Fibroblast of the aortic adventitia (primary cell): ENCODE measurements at places on chromosomes 5 and 9. TPM values are rescaled to one million over a fixed set of nuclear protein-coding genes. Genes with fewer than 3 reads are reported as not detected.

The PAEP gene
- total RNA-seq: not detected in 2 replicates

The IFNA21 gene
- total RNA-seq: not detected in 2 replicates

The GDF9 gene
- 0.18 TPM in 1 of 2 replicates, not detected in the other for total RNA-seq

The CNTFR gene
- total RNA-seq: 1.3 TPM in 1 of 2 replicates, not detected in the other

The CACNA1B gene
- total RNA-seq: under 0.01 and 0.16 TPM in 2 replicates

The NPR3 gene
- total RNA-seq: 2.8 and 23.7 TPM in 2 replicates

The DMXL1 gene
- total RNA-seq: 57.6 and 152 TPM in 2 replicates

The ZDHHC11B gene
- under 0.01 and 0.74 TPM in 2 replicates for total RNA-seq

The JADE2 gene
- total RNA-seq: 28.0 and 38.8 TPM in 2 replicates

The TGFBI gene
- 169 and 227 TPM in 2 replicates for total RNA-seq

The MYOZ3 gene
- total RNA-seq: 0.16 and 0.72 TPM in 2 replicates

The IL9 gene
- total RNA-seq: not detected in 2 replicates

The ARRDC3 gene
- 35.2 and 120 TPM in 2 replicates for total RNA-seq

The CHMP5 gene
- 79.0 and 87.4 TPM in 2 replicates for total RNA-seq

The SPACA9 gene
- total RNA-seq: 0.74 and 2.7 TPM in 2 replicates

The GCNT4 gene
- total RNA-seq: 2.5 and 9.3 TPM in 2 replicates

The CCIN gene
- total RNA-seq: 0.25 and 2.6 TPM in 2 replicates

The MARCHF11 gene
- not detected in 2 replicates for total RNA-seq

The NR6A1 gene
- 1.2 TPM in 1 of 2 replicates, not detected in the other for total RNA-seq

The GRXCR2 gene
- 0.09 TPM in 1 of 2 replicates, not detected in the other for total RNA-seq

The ORM1 gene
- total RNA-seq: not detected in 2 replicates

The MAMDC2 gene
- 0.45 and 2.8 TPM in 2 replicates for total RNA-seq

The BHMT2 gene
- 5.0 and 6.8 TPM in 2 replicates for total RNA-seq

The DNM1 gene
- 28.0 and 57.4 TPM in 2 replicates for total RNA-seq

The DOCK8 gene
- 0.08 and 0.18 TPM in 2 replicates for total RNA-seq

The SLC46A2 gene
- not detected in 2 replicates for total RNA-seq

The KCNV2 gene
- total RNA-seq: not detected in 2 replicates

The NEUROG1 gene
- total RNA-seq: not detected in 2 replicates

The PCBD2 gene
- total RNA-seq: 0.90 and 8.9 TPM in 2 replicates

The CCDC187 gene
- total RNA-seq: under 0.01 TPM in 1 of 2 replicates, not detected in the other

The PCDHGA1 gene
- total RNA-seq: 0.90 and 1.4 TPM in 2 replicates

The ZNF622 gene
- 30.8 and 77.8 TPM in 2 replicates for total RNA-seq

The GLDC gene
- total RNA-seq: 0.65 and 1.8 TPM in 2 replicates

The TMEFF1 gene
- 0.49 and 1.3 TPM in 2 replicates for total RNA-seq

The PALM2AKAP2 gene
- total RNA-seq: 4.2 and 5.0 TPM in 2 replicates

The CCDC192 gene
- not detected in 2 replicates for total RNA-seq

The LRRC19 gene
- total RNA-seq: not detected in 2 replicates

The TLE1 gene
- 33.4 and 49.5 TPM in 2 replicates for total RNA-seq

The DNAJC25 gene
- 12.7 and 18.7 TPM in 2 replicates for total RNA-seq

The SCGB3A1 gene
- not detected in 2 replicates for total RNA-seq

The CDH18 gene
- 2.2 and 16.6 TPM in 2 replicates for total RNA-seq

The PRRX2 gene
- total RNA-seq: 3.5 and 36.1 TPM in 2 replicates

The SLCO6A1 gene
- not detected in 2 replicates for total RNA-seq

The LHX2 gene
- not detected in 2 replicates for total RNA-seq

The LCN9 gene
- total RNA-seq: not detected in 2 replicates
